ENCODE measurements at places on chromosomes 4 and X.

DNA sequence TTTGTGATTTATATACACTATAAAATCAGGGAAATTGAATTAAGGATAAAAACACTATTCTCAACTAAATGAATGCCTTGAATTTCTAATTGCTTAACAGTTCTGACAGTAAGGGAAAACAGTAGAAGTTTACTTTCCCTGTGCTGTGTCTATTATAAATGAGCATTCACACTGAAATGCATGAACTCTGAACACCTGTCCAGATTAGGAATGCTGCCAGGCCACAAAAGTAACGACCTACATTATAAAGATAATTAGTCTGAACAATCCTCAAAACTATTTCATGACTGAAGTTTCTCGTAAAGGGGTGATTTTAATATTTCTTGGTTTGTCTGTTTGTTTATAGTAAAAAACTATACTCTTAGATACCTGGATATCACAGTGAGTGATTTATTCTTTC, 2.0 kb downstream of the NDST3 start:
- DNase-seq = no peak

DNA sequence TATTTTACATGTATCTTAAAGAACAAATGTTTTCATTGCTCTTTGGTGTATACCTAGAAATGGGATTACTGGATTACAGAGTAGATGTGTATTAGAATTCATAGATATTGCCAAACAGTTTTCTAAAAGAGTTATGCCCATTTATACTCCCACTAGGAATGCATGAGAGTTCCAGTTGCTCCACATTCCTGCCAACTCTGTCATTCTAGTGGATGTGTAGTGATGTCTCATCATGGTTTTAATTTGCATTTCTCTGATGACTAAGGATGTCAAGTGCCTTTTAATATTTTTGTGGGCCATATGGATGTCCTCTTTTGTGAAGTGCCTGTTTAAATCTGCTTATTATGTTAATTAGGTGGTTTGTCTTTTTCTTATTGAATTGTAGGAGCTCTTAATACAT, 65.6 kb upstream of the BMP2K start:
- DNase-seq = no peak

DNA sequence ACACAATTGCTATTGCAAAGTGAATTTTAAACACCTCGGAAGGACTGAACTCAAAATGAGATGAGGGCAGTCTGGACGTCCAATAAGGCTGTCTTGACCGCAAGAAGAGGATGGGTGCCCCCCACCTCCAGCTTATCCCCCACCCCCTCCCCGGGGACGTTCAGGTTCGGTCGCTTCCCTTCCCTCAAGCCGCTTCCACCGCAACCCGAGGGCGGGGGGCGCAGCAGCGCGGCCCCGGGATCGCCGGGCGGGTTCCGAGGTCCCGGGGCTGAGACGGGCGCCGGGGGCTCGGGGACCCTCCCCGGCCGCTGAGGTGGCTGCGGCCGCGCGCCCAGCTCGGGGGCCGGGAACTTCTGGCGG, 480 bp downstream of the USP46 start:
- no peak for DNase-seq

DNA sequence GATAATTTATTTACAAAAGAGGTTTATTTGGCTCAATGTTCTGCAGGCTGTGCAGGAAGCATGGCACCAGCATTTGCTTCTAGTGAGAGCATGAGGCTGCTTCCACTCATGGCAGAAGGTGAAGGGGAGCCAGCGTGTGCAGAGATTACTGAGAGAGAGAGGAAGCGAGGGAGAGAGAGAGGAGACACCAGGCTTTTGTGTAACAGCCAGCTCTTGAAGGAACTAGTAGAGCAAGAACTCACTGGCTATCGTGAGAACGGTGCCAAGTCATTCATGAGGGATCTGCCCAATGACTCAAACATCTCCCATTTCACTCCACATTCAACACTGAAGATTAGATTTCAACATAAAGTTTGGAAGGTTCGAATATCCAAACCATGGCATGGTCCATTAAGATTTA, 12.7 kb downstream of the GUCY1A1 start:
- no peak for DNase-seq

All from astrocyte of the spinal cord (primary cell).